Activated T-helper 1 cell treated with anti-CD3 and anti-CD28 coated beads, Interleukin-2, amount 50 U/mL, for 16 hours (primary cell): ENCODE measurements at places on chromosomes 11 and 22.

- no peak for DNase-seq
Observed at GRCh38 chr11:128482512-128483191, 104.7 kb downstream of the ETS1 start.

- DNase-seq: no peak
Observed at GRCh38 chr11:46916286-46917108, 1.9 kb downstream of the LRP4 start.

GRCh38 chr22:42969348-42969975 lies 45.5 kb downstream of the PACSIN2 start:
- no peak for DNase-seq

GRCh38 chr11:68734111-68734510 lies 17.2 kb downstream of the TESMIN start:
- no peak for DNase-seq

- DNase-seq: no peak
Observed at GRCh38 chr11:134038897-134039470, 29.9 kb upstream of the JAM3 start.

GRCh38 chr22:45893516-45893915 lies 83.4 kb downstream of the WNT7B start:
- no peak for DNase-seq

- DNase-seq: no peak
Observed at GRCh38 chr11:107042748-107043147, 24.5 kb upstream of the GUCY1A2 start.

- DNase-seq: no peak
Observed at GRCh38 chr11:62669420-62670161, 1.9 kb upstream of the UQCC3 start.

- no peak for DNase-seq
Observed at GRCh38 chr11:95254716-95255115, 23.7 kb upstream of the SESN3 start.

GRCh38 chr11:134529212-134530096 lies 117.4 kb upstream of the B3GAT1 start:
- no peak for DNase-seq

- DNase-seq: no peak
Observed at GRCh38 chr11:15852179-15852578, 504.2 kb downstream of the SOX6 start.

GRCh38 chr11:102632026-102632425 lies 6.9 kb upstream of the MMP20 start:
- no peak for DNase-seq

GRCh38 chr22:22928666-22929380 lies 41.2 kb downstream of the IGLL5 start:
- no peak for DNase-seq

- no peak for DNase-seq
Observed at GRCh38 chr11:72239849-72240460, 4.0 kb downstream of the PHOX2A start.

DNA sequence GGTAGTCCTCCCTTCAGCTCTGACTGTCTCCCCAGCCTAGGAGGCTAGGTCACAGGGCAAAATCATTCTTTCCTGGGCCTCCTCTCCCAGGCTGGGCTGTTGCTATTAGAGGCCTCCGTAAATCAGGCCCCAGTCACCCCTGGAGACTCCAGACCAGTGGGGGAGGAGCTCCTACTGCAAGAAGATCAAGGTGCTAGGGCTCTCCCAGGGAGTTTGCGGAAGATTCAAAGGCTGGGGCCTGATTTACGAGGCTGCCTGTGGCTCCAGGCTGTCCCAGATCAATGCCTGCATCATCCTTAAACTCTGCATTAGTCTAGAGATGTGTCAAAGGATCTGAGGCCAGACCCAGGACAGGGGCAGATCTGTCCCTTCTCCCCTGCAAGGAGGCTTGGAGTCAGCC lies 346.2 kb downstream of the TENM4 start:
- no peak for DNase-seq

GRCh38 chr11:116335891-116336290 lies 436.9 kb downstream of the BUD13 start:
- no peak for DNase-seq
